ENCODE measurements at places on chromosomes 12 and 14.

DNA sequence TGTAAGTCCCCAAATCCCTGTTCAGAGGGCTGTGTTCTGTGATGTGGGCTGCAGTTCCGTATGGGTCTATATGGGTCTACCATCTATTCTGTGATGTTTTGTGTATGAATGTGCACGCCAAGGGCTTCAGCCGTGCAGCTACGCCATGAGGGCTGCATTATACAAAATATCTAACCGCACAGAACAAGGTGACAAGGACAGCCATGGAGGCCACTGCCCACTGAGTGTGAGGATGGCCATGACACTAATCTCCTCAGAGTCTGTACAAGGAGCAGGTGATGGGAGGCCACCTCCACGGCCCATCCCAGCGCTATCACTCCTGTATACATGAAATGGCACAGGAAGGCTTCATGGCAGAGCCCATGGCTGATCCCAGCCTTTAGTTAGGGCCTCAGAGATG lies 102.0 kb downstream of the DICER1 start:
- DNase-seq, result no peak

DNA sequence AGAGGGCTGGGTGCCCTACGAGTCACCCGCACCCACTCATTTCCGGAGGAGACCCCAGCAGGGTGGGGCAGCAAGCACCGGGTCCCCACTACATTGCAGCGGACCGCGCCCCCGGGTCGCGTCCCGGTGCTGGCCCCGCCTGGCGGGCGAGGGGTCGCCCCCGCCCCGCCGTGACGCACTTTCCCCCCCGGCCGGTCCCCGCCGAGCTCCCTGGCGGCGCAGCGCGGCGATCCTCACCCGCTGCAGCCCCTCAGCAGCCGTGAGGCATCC lies 106.1 kb downstream of the PRICKLE1 start:
- DNase-seq, result no peak

DNA sequence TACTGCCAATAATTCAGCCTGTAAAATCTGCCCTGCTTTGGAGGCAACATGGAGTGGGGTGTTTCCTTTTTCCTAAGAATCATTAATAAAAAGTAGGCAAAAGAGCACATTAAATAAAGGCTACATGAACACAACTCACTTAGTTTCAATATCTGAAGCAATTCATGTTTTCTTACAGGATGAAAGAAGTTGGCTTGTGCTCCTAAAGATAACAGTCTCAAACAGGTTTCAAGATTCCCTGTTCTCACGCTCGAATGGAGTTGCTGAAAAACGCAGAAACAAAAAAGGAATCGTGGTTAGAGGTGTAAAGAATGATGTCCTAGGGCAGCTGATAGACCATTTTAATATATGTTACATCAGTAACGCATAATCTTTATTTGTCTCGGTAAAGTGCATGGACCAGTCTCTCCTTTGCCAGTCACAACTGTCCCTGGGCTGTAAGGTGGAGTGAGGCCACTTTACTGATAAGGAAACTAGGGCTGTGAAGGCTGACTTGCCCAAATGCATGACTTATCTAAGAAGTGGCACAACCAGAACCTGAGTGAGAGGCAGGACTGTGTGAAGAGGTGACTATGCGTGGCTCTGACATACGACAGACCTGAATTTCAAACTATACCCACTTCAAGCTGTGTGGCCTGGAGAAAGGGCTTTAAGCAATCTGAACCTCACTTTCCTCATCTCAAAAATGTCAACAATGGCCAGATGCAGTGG lies 12.6 kb downstream of the GIT2 start:
- DNase-seq, result no peak

DNA sequence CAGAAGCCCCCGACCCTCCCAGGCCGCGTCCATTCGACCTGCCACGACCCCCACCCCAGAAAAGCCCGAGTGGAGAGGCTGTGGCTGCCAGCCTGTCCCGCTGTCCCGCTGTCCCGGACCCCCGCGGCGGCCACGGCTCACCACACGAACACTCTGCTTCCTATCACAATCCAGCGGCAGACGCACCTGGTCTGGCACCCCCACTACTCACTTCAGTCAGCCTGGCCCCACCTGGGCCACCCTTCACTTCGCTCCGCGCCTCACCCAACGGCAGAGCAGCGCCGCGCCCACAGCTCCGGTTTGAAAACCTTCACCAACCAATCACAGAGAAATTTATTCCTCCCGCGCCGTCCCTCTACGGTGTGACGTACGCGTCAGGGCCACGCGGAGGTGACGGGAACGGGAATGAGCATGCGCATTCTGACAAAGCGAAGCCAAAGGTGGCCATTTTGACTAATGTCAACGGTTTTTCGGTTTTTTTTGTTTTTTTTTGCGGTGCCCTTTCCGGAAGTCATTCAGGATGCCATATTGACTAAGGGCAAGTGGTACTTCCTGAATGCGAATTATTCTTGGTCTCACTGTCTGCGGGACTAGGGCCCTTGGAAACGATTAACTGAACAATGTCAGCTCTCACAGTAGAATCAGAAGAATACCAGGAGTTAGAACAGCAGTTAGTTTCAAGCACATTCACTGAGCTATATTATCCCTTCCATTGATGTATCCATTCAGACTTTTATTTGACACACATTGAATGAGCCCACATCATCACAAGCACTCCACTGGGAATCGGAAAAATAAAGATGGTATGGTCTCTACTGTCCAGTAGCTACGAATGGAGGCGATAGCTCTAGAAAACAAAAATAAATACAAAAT lies at the start of gene RACGAP1:
Gene RACGAP1 (minus strand): TSS at position 308 of the 873 bp plus-strand sequence. CDS start 8,779 bp downstream, outside the sequence.
- DNase-seq, result peak; percentile 89

- peak; percentile 25 for DNase-seq
Measured at GRCh38 chr14:75230140-75230792, 48.4 kb upstream of the FOS start.

DNA sequence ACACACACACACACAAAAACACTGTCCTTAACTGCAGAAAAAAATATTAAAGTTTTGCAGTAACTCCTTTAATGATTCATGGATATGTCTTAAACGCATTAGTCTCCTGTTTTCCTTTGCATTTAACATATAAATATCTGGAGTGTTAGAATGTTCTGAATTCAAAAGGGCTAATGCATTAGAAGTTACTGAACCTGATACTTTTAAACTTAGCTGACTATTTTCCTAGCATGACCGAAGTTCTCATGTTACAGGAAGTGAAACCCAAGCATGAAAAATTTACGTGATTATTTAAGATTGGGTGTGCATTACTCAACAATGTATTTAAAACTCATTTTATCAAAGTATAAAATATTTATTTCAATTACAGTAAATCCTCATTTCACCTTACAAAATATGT lies 791.2 kb downstream of the FLRT2 start:
- no peak for DNase-seq

DNA sequence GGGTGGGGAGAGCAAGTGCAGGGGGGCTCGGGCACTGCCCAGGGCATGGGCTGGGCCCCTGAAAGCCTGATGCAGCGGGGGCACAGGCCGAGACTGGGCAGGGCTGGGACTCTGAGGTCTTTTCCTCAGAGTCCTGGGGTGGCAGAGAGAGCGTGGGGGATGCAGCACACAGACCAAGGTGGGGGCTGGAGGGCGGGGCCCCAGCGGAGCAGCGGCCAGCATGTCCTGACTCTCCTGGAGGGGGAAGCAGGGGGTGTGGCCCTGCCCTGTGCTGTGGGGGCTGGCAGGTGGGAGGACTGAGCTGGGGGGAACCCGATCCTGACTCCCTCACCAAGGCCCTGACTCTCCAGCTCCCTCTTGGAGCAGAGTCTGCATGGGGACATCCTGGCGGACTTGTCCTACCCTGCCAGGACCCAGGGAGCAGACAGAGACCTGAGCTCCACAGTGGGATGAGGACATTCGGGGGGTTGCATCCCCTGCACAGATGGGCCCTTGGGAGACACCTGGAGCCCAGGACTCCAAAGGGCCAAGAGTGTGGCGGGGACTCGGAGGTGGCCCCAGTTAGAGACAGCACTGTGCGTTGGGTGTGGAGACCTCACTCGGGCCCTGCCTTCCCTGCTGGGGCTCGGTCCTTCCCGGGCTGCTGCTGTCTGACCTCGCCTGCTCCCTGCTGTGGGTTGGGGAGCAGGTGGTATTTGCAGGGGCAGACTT lies 326.1 kb downstream of the TMEM121 start:
- DNase-seq, result no peak

- DNase-seq, result no peak
Measured at GRCh38 chr14:65476273-65476941, 63.9 kb downstream of the FUT8 start.

- DNase-seq, result no peak
Measured at GRCh38 chr12:121831571-121832245, 27.0 kb downstream of the HPD start.

DNA sequence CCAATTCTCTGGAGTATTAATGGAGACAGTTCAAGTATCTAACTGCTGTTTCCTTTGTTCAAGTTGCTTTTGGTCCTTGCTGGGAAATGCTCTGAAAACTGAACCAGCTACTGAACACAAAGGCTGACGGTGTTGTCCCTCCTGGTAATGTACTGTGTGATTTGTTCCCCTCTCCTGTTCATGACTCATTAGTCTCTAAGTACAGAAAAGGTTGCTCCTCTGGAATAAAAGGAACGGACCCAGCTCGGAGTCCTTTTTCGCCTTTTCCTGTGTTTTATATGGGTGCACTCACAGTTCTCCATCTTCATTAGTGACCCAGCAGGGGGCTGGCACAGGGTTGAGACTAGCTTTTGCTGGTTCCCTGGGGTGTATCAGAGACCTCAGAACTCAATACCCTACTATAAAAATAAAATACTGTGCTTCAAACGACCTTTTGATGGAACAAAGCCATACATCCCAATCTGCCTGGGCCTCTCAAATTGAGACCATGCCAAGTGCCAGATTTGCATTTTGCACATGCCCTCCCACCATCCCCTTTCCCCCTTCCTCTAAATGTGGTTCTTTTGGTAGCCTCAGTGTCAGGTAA lies 269.7 kb downstream of the RAD51B start:
- DNase-seq, result no peak

GRCh38 chr12:19167708-19168107 lies 38.2 kb downstream of the PLEKHA5 start:
- DNase-seq, result no peak

GRCh38 chr14:72812292-72812851 lies 81.5 kb downstream of the DPF3 start:
- DNase-seq, result no peak

- no peak for DNase-seq
Measured at GRCh38 chr14:71416392-71416791, 509.1 kb downstream of the PCNX1 start.

- DNase-seq, result no peak
Measured at GRCh38 chr12:22223356-22223755, 111.2 kb downstream of the ST8SIA1 start.

Data from stimulated activated CD4-positive, alpha-beta T cell treated with anti-CD3 and anti-CD28 coated beads, TNF-alpha, amount 100 ng/mL, for 48 hours (primary cell).